COR-L47 (cell line): ENCODE measurements at places on chromosomes 2 and 18.
A peak's percentile ranks its signal among the peaks of the same experiment; 100 is the strongest.

DNA sequence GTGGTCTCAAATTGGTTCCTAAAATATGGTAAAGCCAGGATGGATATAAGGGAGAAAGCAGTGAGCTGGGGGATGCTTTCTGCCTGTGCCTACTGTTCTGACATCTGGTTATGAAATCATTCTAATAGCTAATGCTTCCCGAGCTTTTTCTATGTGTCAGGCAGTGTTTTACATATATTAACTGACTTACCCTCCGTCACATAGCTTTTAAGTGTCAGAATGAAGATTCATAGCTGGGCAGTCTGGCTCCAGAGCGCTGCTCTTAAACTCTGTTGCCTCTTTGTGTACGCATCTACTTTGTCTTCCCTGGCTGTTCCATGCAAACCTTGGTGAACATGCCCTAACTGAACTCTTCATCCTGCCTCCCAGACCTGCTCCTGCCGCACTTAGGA, 195.7 kb downstream of the LPIN1 start:
- DNase-seq: no peak

- DNase-seq: no peak
These were observed 721.0 kb upstream of the PKDCC start for GRCh38 chr2:41326851-41327250.

GRCh38 chr18:1954583-1955312, 616.6 kb downstream of the METTL4 start:
- no peak for DNase-seq

DNA sequence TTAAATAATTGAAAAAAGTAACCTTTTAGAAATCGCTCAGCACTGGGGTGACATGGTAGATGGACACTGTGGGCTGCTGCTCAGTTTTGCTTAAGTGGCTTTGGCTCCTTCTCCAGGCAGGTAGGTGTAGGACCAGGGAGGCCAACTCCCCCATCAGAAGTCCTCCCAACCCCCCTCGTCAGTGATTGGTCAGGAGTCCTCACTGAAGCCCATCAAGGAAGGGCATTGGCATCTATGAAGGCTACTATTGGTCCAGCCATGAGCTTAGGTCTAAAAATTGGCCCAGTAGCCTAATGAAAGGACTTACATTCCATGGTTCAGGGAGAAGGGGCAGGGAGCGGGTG, 34.7 kb downstream of the ST3GAL5 start:
- no peak for DNase-seq

DNA sequence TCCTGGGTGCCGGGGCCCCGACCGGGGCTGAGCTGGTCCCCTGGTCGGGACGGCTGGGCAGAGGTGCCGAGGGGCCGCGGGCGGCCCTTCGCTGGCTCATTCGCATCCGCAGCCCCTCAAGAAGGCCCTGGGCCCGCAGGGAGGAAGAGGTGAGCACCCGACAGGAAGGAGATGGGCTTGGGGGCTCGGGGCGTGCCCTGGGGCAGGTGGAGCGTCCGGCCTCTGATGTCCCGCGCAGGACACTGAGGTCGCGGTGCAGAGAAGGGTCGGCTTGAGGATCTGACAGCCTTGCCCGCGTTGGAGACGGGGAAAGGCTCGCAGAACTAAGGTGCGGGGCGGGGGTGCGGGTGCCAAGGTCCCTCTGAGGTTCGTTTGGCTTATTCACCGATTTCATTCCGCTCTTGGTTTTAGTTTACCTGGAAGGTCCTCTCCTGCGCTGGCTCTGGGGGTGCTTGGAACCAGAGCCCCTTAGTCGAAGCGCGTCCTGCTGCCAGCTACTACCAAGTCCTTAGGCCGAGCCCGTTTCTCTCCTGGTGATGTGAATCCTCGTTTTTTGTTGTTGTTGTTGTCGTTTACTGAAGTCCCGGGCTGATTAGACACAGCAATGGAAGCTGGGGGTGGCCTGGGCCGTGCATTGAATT, 18.9 kb upstream of the CD8A start:
- DNase-seq: no peak

DNA sequence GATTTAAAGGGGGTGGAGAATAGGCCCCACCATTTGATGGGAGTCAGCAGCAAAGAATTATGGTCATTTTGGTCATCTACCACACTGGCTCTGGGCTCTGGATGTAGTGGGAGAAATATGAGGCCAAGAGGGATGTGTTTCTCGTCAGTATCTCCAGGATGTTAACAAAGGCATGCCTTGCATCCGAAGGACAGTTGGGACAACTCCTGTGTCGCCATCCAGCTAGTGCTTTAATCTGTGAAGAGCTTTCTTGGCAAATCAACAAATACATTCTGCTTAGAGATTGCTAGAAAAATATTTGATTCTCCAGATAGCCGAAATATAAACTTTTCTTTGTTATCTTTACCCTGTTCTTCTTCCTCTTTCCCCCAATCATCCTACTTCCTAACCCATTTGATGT, 287.1 kb upstream of the TNP1 start:
- no peak for DNase-seq

DNA sequence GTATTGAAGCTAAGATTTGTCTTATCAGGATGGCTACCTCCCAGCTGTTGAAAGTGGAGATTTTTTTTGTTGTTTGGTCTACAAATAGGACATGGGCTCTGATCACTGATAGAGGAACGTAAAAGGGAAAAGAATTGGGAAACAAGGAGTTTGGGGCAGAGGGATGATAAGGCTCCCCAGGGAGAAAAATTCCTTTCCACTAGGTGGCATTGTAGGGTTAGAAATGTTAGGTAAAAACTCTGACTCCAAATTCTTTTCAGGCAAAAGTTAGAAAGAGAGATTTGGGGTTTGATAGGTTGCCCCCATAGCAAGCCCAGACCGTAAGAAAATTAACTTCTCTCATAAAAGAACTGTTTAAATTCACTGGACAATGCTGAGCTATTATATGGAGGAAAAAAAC, 19.8 kb downstream of the CMPK2 start:
- no peak for DNase-seq

GRCh38 chr18:43180814-43181213, 65.3 kb upstream of the RIT2 start:
- no peak for DNase-seq

DNA sequence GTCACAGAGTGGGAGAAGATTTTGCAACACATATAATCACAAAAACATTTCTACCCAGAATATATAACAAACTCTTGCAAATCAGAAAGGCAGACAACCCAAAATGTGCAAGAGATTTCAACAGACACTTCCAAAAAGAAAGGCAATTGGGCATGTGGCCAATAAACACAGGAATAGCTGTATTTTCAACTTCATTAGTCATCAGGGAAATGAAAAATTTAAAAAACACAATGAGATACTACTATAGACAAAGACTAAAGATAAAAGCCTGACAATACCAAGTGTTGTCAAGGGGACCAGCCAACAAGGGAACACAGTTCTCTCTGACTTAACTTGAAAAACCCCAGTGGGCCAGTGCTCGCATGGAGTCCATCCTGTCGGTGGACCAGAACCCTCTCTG, 40.5 kb downstream of the MTHFD2 start:
- no peak for DNase-seq

- DNase-seq: no peak
These were observed 59.7 kb upstream of the TMEFF2 start for GRCh38 chr2:192254444-192254843.

- no peak for DNase-seq
These were observed 337.8 kb downstream of the CDH2 start for GRCh38 chr18:27839141-27839540.

DNA sequence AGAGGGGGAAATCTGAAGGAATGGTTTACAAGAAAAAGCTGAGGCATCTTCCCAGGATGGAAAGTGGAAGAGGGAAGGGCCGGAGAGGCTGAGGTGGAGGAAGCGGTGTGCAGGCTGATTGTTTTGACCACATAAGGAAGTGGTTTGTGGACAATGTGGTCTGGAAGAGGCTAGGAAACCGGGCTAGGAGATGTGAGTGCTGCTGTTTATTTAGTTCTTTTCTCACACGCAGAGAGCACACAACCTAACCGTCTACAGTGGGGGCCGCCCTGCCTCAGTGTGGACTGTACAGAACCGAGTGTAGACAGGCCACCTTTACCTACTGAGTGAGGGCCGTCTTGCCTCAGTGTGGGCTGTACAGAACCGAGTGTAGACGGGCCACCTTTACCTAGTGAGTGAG, 251.7 kb upstream of the PXDN start:
- DNase-seq: no peak

DNA sequence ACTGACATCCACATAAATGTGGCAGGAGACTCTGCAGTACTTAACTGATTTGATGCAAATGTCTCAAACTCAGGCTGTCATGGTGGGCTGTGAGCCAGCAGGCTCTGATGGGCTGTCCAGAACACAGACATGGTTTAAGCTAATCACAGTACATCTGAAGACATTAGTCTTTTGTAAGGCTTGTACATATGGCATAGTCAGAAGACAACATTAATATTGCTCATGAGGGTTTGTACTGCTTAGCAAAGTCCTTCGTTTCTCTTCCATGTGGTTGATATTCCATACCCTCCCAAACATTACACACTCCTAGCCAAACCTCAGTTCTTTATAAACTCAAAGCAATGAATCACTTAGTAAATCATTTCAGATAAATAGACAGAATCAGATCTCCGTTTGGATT, 330.6 kb downstream of the RND3 start:
- DNase-seq: no peak

GRCh38 chr2:195612611-195613495, 44.2 kb upstream of the SLC39A10 start:
- no peak for DNase-seq

DNA sequence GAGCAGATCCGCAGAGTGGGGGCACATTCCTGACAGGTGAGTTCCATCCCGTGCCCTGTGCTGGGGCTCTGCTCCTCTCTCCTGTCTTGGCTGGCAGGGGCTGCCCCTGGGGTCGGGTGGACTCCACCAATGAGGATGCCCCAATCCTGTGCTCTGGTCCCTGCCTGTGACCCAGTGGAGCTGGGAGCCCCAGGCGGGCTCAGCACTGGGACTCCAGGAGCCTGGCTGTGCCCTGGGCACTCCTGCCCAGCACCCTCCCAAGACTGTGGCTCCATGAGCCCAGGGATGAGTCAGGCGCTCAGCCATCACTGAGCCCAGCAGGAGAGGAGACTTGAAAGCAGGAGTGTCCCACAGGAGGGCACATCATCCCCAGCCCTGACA, 53.9 kb downstream of the MBP start:
- DNase-seq: no peak

DNA sequence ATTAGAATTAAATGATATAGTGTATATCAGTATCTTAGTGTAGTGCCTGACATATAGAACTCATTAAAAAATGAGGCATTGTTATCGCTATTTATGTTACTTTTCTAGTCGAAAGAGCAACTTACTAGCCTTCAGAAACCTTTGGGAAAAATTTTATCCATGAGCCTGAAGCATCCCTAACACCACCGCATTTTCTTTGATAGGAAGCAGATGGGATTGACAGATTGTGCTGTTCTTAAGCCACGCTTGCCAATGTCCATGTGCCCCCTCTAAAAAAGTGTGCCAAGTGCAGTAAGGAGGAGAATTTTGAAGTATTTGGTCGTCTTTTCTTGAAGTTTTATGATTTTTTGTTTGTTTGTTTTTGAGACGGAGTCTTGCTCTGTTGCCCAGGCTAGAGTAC, 29.1 kb downstream of the PPM1B start:
- no peak for DNase-seq

- DNase-seq: no peak
These were observed 36.7 kb upstream of the BMP10 start for GRCh38 chr2:68907920-68908253.

GRCh38 chr2:136378712-136379595, 261.0 kb upstream of the CXCR4 start:
- peak; percentile 69 for DNase-seq

DNA sequence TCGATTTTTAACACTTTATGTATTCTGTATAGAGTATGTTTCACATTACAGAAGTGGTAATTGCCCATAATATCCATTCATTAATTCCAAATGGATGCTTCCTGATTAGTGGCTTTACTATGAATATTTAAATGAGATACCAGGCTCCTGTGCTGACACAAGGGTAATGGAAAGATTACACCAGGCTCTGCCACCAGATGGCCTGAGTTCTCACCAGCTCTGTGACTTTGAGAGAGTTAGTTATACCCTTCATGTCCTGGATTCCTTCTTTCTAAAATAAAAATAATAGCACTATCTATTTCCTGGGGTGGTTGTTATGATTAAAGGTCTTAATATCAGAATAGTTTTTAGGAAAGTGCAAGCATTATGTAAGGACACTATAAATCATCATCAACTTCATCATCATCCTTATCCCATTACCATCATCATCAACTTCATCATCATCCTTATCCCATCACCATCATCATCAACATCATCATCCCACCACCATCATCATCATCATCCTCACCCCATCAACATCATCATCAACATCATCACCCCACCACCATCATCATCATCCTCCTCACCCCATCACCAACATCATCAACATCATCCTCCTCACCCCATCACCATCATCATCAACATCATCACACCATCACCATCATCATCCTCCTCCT, 151.8 kb downstream of the DNER start:
- DNase-seq: no peak

GRCh38 chr2:139427164-139427563, 647.0 kb upstream of the NXPH2 start:
- no peak for DNase-seq

DNA sequence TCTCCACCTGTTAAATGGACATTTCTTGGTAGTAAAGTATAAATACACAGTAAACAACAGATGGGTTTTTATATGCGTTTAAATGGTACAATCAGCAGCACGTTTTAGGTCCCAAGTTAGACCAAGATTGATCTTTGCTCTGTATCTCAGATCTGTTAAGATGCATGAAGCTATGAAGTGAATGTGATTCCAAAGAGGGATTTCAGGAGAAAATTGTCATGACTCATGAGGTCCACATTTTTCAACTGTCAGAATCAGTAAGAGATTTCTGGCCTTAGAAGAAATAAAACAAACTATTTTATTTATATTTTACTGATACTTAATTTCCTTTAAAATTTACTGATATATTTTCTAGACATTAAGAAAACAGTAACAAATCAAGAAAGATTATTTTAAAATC, 142.7 kb downstream of the EML6 start:
- no peak for DNase-seq

DNA sequence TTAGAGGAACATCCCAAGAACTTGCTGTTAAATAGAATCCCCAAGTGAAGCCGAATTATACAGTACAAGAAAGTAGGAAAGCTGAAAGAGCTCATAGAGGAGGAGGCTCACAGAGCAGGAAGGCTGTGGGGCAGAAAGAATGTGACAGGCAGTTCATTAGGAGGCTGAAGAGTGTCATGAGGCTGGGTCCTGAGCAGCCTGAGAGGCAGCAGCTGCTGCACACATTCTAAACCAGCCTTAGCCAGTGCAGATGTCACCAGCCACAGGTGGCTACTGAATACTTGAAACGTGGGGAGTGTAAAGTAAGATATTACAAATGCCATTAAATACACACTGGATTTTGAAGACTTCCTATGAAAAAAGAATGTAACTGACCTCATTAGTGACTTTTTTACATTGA, 490.2 kb upstream of the KLHL29 start:
- no peak for DNase-seq

GRCh38 chr2:70887208-70887549, 48.5 kb upstream of the ATP6V1B1 start:
- DNase-seq: no peak

GRCh38 chr2:1826226-1826905, 82.1 kb upstream of the PXDN start:
- DNase-seq: no peak

- no peak for DNase-seq
These were observed 119.2 kb downstream of the KCNF1 start for GRCh38 chr2:11030909-11031308.
